ENCODE measurements at places on chromosomes 2 and 18.

DNA sequence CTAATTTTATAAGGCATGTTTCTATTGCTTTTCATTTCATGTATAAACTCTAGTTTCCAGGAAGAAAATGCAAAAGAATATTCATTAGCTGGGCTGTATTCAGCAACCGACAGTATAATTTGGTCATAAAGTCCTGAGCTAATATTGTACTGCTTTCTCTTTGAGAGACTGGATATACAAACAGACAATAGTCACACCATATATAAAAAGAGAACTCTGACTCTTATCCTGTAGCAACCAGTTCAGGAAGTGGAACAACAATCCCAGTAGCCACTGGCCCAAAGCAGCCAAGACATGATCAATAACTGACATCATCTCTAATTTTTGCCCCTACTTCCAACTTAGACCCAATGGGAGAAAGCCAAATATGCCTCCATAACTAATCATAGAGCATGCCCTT lies 160.8 kb downstream of the FSIP2 start:
- H3K27ac ChIP-seq, result no peak overlapping the region
- no peaks in the 10 kb centered on the region for H3K36me3 ChIP-seq
- H3K4me1 ChIP-seq, result no peaks in the 10 kb centered on the region
- H3K4me3 ChIP-seq, result no peak overlapping the region

DNA sequence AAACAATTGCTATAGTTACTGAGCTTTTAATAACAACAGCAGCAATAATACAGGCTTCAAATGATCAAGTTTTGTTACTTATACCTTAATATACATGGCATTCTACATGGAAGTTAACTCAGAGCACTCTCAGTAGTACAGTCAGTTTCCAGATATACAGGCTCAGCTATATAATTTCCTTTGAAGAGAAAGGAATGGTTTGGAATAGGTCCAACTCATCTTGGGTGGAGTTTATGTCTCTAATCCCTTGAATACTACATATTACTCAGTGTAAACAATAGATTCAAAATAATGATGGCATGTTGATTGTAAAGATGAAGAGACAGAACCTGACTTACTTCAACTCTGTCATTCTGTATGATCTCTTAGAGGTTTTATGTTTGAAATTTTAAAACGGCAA lies 174.9 kb downstream of the EPHA4 start:
- no peaks in the 10 kb centered on the region for H3K27me3 ChIP-seq
- H3K4me3 ChIP-seq, result no peak overlapping the region
- H3K36me3 ChIP-seq, result no peaks in the 10 kb centered on the region
- H3K4me1 ChIP-seq, result no peaks in the 10 kb centered on the region
- no peak for DNase-seq

DNA sequence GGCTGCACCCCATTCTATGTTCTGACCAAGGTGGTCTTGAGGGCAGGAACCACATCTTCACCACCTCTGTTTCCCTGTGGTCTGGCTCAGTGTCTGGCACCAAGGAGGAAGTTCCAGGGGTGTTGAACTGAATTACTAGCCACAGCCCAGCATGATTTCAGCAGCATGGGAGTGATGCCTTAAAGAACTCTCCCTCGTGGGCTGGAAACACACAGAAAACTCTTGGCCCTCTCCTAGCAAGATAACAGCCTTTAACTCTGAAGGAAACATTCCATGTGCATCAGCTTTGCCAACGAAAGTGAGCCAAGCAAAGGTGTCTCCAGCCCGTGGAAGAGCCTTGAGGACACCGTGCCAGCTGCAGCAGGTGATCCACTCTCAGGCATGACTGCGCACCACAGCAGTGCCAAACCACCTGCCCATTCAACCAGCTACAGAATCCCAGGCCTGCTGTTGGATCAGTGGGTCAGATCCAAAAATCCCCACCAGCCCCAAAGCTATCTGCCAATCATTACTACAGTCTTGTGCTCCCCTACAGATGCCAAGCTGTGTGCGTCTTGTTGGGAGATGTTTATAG lies 124.8 kb downstream of the TTC32 start:
- DNase-seq, result no peak
- no peaks in the 10 kb centered on the region for H3K36me3 ChIP-seq
- H3K27ac ChIP-seq, result no peak overlapping the region
- no peak overlapping the region for H3K4me3 ChIP-seq
- H3K4me1 ChIP-seq, result no peaks in the 10 kb centered on the region

DNA sequence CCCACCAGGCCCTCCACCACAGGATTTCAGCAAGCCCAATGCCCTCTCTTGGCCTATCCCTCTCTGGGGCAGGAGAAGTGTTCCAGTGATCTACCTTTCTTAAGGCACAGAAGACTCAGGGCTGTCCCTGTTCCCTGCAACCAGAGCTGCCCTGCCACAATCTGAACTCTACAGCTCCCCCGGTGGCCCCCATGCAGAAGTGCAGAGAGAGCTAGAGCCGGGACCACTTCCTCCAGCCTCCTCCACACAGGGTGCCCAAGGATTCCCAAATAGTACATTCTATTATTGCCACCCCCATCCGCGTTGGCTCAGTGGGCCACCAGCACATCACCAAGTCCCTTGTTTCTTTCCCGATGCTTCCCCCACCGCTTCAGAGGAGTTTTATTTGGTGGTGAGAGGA lies 114.8 kb upstream of the PTPRM start:
- H3K27me3 ChIP-seq, result peaks cover 12% of the 10 kb centered on the region
- no peaks in the 10 kb centered on the region for H3K36me3 ChIP-seq
- DNase-seq, result peak; percentile 56
- no peak overlapping the region for H3K4me3 ChIP-seq

- no peaks in the 10 kb centered on the region for H3K27me3 ChIP-seq
- H3K27ac ChIP-seq, result no peak overlapping the region
- no peaks in the 10 kb centered on the region for H3K4me1 ChIP-seq
- H3K4me3 ChIP-seq, result no peak overlapping the region
Measured at GRCh38 chr2:222952204-222952603, 91.4 kb downstream of the ACSL3 start.

DNA sequence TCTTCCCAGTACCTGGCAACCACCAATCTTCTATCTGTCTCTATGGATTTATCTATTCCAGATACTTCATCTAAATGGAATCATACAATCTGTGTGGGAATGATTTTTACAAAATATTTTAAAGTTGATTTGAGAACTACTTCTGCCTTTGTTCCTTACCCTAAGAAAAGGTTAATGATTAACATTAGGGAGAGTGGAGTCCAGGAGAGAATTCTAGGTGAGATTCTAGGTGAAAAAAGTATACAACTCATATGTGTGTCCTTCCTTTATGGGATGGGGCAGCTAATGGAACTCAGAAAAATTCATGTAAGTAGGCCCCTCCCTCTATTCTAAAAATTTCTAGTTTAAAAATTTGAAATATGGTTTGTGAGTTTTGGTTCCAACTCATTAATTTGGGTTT lies 35.9 kb upstream of the WDSUB1 start:
- DNase-seq, result no peak
- H3K27me3 ChIP-seq, result no peaks in the 10 kb centered on the region
- H3K36me3 ChIP-seq, result no peaks in the 10 kb centered on the region
- H3K4me3 ChIP-seq, result no peak overlapping the region
- no peak overlapping the region for H3K27ac ChIP-seq

DNA sequence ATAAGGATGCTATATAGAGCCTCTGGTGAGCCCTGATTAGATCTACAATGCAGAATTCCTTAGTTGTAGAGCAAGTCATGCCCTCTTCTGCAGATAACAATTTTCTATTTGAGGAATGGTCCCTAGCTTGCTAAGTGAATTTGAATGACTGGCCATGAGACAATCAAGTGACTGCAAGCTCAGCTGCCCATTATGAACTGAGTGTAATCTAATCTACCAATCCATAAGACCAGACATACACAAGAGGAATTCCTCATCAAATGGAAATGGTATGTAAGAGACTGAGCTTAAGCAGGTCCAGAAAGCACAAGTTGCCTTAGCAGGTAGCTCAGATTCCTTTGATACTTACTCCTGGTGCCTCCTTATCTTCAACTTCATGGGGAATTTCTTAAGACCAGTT lies 4.8 kb upstream of the ANKRD44 start:
- peaks cover 12% of the 10 kb centered on the region for H3K27me3 ChIP-seq
- no peak overlapping the region for H3K27ac ChIP-seq
- no peak for DNase-seq
- no peaks in the 10 kb centered on the region for H3K36me3 ChIP-seq
- H3K4me1 ChIP-seq, result no peaks in the 10 kb centered on the region
- H3K4me3 ChIP-seq, result no peak overlapping the region

- DNase-seq, result no peak
- H3K27ac ChIP-seq, result no peak overlapping the region
- H3K36me3 ChIP-seq, result no peaks in the 10 kb centered on the region
- H3K4me1 ChIP-seq, result peaks cover 11% of the 10 kb centered on the region
- H3K4me3 ChIP-seq, result no peak overlapping the region
Measured at GRCh38 chr2:27766287-27766661, 5.2 kb upstream of the MRPL33 start.

GRCh38 chr2:71466301-71467179 lies 13.2 kb downstream of the DYSF start:
- no peaks in the 10 kb centered on the region for H3K36me3 ChIP-seq
- no peaks in the 10 kb centered on the region for H3K4me1 ChIP-seq
- H3K27me3 ChIP-seq, result peaks cover 10% of the 10 kb centered on the region
- no peak for DNase-seq

DNA sequence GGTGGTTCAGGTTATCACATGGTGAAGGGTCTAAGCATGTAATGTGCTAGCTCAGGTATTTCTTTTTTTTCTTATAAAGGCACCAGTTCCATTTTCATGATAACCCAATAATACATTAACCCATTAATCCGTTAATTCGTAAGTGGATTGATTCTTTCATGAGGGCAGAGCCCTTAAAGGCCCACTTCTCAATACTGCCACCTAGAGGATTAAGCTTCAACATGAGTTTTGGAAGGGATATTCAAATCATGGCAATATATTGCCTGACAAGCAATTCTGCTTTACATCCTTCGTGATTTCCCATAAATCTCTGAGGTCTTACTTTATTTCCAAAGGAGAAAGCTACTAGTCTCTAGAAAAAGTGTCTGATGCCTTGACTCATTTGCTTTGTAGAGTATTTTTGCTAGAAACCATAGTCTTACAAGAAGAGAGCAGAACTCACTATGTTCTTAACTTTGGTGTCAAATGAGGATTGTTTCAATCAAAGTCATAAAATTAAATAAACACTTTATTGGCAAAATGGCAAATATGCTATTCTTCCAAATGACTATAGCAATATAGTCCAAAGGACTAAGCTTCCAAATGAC lies 271.3 kb downstream of the KCNS3 start:
- no peaks in the 10 kb centered on the region for H3K27me3 ChIP-seq
- no peak overlapping the region for H3K4me3 ChIP-seq
- DNase-seq, result no peak
- no peak overlapping the region for H3K27ac ChIP-seq

DNA sequence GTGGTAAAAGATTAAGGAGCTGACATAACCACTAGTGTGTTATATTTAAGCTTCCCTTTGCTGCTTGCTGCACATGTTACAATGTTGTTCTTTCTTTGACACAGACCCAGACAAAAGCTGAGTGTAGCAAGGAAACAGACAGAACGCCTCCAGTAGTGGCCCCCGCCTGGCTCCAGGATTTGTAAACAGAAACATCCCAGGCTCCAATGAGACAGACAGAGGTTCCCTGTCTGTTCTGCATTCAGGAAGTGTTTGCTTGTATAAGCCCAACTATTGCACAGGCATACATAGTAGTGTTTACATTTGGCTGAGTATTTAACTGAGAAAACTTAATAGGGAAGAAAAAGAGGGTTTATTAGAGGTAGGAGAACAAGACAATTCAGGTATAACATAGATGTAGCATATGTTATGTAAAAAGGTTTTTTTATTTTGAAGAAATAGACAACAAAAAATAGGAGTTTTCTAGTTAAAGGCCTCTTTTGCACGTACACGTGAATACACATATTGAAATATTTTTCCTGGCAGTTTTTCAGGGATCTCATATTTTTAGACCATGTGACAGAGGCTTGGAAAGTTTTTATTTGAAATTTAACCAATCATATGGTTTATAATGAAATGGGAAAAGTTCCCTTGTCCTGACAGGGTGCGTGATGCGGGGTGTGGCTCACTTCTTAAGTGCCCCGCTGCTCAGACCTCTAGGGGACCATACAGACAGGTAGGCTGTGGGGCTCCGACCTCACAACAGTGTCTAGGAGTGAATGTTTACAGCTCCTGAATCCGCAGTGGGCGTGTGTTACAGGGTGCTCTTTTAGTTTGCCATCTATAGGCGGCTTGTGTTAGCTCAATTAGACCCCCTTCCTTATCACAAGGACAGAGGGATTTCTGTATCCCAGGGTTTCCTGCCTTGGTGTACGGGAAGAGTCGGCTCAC lies 118.4 kb downstream of the BMPR2 start:
- H3K4me1 ChIP-seq, result no peaks in the 10 kb centered on the region
- H3K4me3 ChIP-seq, result no peak overlapping the region
- no peak for DNase-seq
- H3K27me3 ChIP-seq, result no peaks in the 10 kb centered on the region
- no peak overlapping the region for H3K27ac ChIP-seq
- H3K36me3 ChIP-seq, result no peaks in the 10 kb centered on the region

DNA sequence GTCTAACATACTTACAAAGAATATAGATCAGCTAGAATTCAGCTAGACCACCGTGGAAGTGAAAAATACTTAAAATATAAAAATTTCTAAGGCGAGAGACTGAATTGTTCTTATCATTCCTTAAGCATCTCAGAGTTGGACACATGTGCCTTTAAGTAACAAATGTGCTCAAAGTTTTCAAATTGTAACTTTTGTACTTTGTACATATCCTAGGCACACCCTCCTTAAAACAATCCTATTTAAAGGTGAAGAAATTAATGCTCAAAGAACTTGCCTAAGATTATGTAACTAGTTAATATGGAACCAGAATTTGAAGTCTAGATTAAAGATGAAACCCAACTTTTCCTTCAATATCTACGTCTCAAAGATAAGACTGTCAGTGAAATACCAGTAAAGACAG lies 74.1 kb downstream of the EML4 start:
- H3K4me3 ChIP-seq, result no peak overlapping the region
- H3K4me1 ChIP-seq, result peaks cover 8% of the 10 kb centered on the region
- H3K36me3 ChIP-seq, result peaks cover 17% of the 10 kb centered on the region
- no peak overlapping the region for H3K27ac ChIP-seq
- H3K27me3 ChIP-seq, result no peaks in the 10 kb centered on the region
- no peak for DNase-seq

DNA sequence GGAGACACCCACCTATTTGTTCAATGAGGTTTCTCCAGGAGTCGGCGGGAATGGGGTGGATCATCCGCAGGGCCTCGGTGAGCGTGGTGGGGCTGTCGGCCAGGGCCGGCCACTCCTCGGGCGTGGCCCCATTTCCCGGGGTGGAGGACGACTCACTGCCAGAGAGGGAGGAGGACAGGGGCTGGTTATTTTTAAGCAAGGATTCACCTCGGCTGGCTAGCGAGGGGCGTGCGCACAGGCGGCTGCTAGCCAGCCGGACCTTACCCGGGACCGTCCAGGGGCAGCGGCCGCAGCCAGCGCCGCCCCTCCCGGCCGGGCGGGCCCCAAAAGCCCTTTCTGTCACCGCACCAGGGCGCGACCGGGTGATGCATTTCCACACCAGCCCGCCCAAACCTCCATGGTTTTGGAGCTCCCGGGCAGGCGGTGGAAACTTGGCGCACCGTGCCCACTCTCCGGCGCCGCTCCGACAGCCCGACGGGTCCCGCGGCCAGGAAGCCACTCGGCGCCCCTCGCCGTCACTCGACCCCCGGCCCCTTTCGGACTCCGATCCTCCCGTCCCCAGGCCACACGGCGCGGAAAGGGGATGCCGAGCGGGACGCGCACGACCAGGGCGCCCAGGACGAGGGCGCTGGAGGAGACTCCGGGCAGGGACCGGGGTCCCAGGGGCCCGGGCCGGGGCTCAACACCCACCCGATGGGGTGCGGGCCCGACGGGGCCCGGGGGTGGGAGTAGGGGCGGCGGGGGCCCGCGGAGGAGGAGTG lies 57.1 kb downstream of the SNORC start:
- H3K4me1 ChIP-seq, result peaks cover 16% of the 10 kb centered on the region
- H3K27me3 ChIP-seq, result peaks cover 4% of the 10 kb centered on the region
- H3K27ac ChIP-seq, result no peak overlapping the region
- no peak overlapping the region for H3K4me3 ChIP-seq
- H3K36me3 ChIP-seq, result no peaks in the 10 kb centered on the region

All from K562 (cell line).